Stimulated activated CD4-positive, alpha-beta T cell treated with anti-CD3 and anti-CD28 coated beads, TNF-alpha, amount 100 ng/mL, for 24 hours (primary cell): ENCODE measurements at places on chromosomes 2 and 18.

- DNase-seq: no peak
These were observed 73.6 kb downstream of the GTF3C3 start for GRCh38 chr2:196725882-196726281.

GRCh38 chr18:35041815-35042387, 688 bp downstream of the MAPRE2 start:
- no peak for DNase-seq

GRCh38 chr2:221716426-221717303, 144.6 kb upstream of the EPHA4 start:
- DNase-seq: no peak

GRCh38 chr18:75231053-75231406, 20.4 kb downstream of the TSHZ1 start:
- DNase-seq: no peak

DNA sequence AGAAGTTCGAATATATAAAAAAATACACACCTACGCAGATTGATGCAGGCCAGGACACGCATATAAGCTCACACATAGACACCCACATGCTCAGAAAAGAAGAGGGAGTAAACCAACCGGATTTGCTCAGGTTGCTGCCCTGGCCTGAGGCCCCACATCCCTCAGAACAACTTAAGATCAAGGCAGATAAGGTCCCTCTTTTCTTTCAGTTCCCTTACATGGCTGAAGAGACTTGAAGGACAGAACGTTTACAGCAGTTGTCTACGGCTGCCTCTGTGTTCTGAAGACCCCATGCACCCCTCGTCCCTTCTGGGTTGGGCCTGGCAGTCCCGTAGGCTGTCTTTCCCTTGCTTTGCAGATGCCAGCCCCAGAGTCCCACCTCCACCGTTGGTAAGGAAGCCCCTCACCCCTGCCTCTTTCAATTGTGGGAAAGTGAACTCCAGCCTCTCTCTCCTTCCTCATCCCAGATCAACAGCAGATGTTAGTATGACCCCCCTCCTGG, 4.3 kb upstream of the NAGK start:
- no peak for DNase-seq
